Endothelial cell (in vitro differentiated cells): ENCODE measurements at places on chromosomes 11 and 22. TPM values are rescaled to one million over a fixed set of nuclear protein-coding genes. Genes with fewer than 3 reads are reported as not detected.

GRCh38 chr11:45964911-45965389 lies 42.5 kb downstream of the LARGE2 start:
- DNase-seq: peak; percentile 58

- no peak for DNase-seq
These were observed 442.2 kb upstream of the B3GAT1 start for GRCh38 chr11:134853992-134854991.

The POU2AF2 gene
- total RNA-seq: not detected

DNA sequence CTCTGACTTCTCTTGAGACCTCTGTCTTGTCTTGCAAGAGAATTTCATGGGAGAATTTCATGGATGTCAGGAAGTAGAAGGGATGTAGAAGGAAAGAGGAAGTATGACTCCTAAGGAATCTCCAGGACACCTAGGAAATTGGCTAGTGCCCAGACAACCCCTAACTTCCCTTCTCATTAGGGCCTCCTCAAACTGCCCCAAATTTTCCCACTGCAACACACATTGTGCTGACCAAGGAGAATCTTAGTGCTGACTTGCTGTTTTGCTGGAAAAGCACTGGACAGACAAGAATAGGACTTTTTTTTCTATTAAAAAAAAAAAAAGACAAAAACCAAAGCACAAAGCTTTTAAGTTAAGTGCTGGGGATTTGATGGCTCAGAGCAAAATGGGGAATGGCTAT lies 236.1 kb upstream of the CADM1 start:
- no peak for DNase-seq

DNA sequence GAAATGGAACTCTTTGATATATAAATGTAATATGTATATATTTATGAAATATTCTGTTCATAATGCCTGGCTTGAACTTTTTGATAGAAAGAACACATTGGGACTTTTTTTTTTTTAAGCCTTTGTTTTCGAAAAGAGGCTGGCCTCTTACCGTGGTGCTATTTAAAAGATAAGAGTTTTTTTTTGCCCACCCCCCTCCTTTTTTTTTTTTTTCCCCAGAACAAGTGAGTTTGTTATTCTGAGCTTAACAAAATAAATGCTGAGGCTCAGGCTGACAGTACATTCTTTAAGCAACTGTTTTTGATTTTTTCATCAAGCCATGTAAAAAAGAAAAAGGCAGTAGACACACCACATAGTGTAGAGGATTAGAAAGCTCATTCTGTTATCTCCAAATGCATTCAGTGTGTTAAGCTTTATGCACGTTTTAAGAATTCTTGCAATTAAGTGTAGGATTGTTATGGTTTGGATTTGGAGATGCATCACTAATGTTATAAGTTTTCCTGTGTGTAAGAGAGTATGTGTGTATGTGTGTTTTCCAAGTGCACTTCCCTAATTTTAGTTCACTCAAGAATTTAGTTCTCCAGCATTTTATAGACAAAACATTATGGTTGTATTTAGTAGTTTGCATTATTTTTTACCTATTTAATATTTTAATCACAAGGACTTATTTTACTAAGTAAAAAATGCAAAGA lies 12.0 kb downstream of the PDHX start:
- DNase-seq: no peak

DNA sequence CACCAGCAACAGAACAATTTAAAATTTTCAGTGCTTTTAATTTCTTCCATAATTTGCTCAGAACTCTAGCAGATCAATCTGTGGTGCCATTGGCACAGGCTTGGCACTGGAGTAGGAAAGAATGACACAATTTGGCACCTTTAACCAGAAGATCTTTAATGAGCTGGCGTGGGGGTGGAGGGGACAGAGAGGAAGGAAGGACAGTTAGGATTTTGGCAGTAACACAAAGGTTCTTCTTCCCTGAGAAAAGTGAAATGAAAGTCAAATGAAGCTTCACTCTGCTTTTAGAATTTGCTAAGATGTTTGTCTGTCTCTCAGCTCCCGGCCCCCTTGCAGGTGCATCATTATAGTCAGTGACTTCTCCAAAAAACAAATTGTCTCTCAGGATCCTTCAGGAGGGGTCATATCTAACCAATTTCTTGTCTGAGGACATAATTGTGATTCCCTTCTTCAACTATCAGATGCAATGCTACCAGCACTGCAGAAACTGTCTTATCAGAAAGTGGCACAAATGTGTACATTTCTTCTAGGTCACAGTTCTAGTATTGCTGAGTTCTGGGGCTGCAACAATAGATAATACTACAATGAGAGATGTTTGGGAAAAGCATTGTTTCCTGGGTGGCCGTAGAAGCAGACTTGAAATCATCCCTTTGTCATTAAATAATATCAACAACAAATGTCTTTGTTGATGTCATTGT lies 66.8 kb downstream of the CSTPP1 start:
- no peak for DNase-seq

The SCO2 gene
- total RNA-seq: 1.1 TPM

DNA sequence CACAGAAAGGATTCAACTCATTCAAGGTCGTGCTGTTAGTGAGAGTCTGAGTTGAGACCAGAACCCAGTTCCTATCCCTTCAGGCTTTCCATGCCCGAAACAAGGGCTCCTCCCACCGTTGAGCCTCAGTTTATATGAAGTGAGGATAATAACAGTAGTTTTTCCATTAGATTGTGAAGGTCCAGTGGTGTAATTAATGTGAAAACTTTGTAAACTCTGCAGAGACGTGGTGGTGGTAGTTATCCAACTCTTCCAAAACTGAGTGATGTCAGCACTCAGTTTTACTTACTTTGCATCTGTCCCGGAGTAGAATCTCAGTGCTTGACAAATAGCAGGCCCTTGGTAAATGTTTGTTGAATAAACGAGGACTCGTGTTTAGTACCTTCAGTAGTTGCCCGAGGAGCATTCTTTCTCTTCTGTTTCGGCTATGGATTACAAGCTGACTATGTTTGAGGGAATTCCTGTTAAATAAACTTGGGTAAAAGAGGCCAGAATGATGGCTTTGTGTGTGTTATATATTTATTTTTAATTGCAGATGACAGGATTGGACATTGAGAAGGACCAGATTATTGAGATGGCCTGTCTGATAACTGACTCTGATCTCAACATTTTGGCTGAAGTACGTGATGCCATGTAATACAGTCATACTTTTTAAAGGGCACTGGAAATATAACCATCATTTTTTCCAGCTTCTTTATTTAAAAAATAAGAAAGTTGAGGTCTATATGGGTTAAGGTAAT lies 1.0 kb downstream of the REXO2 start:
- no peak for DNase-seq

The MMP8 gene
- total RNA-seq: not detected

The PKDREJ gene
- not detected for total RNA-seq

- DNase-seq: no peak
These were observed 13.7 kb downstream of the PRR5L start for GRCh38 chr11:36309779-36310178.
